ENCODE measurements at places on chromosomes 2 and 18. TPM values are rescaled to one million over a fixed set of nuclear protein-coding genes. Genes with fewer than 3 reads are reported as not detected.

Gene MAP3K19
- total RNA-seq: not detected

Gene ANO7
- total RNA-seq: 1.1 TPM

Gene SCN9A
- not detected for total RNA-seq

Gene CDH19
- not detected for total RNA-seq

Gene GAREM1
- not detected for total RNA-seq

Gene SLC30A3
- 2.6 TPM for total RNA-seq

Gene NT5C1B
- not detected for total RNA-seq

Gene DGKD
- 15.6 TPM for total RNA-seq

Gene ATOH8
- 25.8 TPM for total RNA-seq

Gene FAP
- not detected for total RNA-seq

Gene SLC23A3
- total RNA-seq: not detected

Gene DHRS9
- not detected for total RNA-seq

Gene NCKAP5
- total RNA-seq: not detected

Gene LDLRAD4
- not detected for total RNA-seq

Gene FEV
- not detected for total RNA-seq

Gene BBS5
- total RNA-seq: 3.9 TPM

Gene PTCD3
- total RNA-seq: 175 TPM

All from G401 (cell line).